ENCODE measurements at places on chromosomes 6 and 20. TPM values are rescaled to one million over a fixed set of nuclear protein-coding genes. Genes with fewer than 3 reads are reported as not detected.

The COL20A1 gene
- not detected for total RNA-seq

The CNPY3 gene
- 16.2 TPM for total RNA-seq

The JPH2 gene
- under 0.01 TPM for total RNA-seq

The PRRT1 gene
- total RNA-seq = not detected

The OR2H1 gene
- total RNA-seq = not detected

The CFB gene
- 19.0 TPM for total RNA-seq

The SIRPD gene
- not detected for total RNA-seq

The LPA gene
- 0.24 TPM for total RNA-seq

The PAK5 gene
- total RNA-seq = not detected

The OPRM1 gene
- not detected for total RNA-seq
